ENCODE measurements at places on chromosomes 11 and 22.
A peak's percentile ranks its signal among the peaks of the same experiment; 100 is the strongest.

DNA sequence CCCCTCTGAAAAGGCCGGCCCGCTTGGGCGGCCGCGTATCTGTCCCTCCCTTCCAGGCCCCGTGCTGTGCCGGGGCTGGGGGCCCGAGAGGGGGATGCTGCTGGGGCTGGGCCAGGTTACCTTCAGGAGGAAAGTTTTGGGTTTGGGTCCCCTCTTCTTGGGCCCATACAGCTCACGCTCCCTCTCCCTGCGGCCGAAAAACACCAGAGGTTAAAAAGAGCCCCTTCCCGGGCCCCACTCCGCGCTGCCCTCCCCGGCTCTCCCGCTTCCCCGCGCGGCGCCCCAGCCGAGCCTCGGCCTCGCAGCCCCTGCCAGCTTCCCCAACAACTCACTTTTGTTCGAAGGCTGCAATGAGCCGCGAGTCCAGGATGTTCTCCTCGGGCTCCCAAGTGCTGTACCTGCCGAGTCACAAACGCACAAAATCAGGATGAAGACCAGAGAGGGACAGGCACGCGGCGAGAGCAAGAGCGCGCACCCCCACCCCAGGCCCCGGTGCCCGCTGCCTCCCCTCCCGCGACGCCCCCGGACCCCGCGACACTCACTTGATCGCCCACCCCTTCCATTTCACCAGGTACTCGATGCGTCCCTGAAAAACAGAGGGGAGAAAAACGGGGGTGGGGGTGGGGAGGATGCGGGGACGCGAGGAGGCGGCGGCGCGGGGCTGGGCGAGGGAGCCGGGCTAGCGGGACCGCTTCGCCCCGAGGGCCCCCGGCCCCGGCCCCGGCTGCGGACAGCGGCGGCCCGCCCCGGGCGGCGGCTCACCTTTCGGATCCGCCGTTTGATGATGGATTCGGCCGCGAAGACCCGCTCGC, 450 bp downstream of the CBX6 start:
- peak; percentile 64 for DNase-seq

GRCh38 chr11:133843454-133843987, 1.8 kb downstream of the SPATA19 start:
- no peak for DNase-seq

DNA sequence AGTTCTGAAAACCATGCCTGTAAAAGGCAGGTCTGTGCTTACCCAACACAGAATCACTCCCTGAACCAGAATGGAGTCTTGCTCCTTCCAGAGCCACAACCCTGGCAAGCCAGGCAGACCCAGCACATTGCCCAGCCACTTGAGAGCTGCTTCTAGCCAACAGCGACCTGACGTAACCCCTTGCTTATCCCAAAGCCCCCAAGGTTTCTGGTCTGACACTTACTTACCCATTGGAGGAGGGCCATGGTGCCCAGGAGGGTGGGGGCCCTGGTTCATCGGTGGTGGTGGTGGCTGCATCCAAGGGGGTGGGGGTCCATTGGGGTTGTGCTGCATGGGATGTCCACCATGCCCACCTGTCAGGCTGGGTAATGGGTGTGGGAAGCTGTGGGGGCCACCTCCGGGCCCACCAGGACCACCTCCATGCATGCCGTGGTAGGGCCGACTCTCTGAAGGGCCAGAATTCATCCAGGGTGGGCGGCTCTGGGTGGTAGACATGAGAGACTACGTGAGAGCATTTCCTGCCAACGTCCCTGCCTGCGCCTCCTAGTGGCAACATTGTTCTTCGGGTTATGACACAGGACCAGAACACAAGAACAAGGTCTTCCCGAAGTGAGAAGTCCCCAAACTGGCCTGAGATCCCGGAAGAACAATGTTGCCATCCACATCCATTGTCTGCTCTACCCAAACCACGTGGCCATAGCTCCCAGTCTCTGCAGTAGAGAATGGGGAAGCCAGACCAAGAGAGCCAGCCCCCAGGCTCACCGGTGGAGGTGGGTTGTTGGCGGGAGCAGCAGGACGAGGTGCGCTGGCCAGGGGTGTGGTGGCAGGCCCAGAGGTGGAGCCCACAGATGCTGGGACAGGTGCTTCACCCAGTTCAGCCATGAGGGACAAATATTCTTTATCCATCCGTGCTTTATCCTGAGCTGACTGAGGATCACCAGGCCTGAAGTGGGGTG, 7.8 kb upstream of the PYGM start:
- peak; percentile 84 for DNase-seq

- DNase-seq = no peak
Observed at GRCh38 chr11:9039198-9039597, 35.4 kb upstream of the NRIP3 start.

DNA sequence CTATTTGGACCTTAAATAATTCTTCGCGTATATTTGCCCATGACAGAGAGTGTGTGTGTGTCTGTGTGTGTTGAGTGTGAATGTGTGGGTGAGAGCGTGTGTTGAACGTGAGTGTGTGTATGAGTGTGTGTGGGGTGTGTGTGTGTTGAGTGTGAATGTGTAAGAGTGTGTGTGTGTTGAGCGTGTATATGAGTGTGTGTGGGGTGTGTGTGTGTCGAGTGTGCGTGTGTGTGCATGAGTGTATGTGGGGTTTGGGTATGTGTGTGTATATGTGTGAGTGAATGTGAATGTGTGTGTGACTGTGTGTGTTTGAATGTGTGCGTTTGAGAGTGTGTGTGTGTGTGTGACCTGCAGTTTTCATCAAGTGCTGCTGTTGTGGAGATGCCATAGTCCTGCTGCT, 26.8 kb downstream of the GAL start:
- DNase-seq = no peak

DNA sequence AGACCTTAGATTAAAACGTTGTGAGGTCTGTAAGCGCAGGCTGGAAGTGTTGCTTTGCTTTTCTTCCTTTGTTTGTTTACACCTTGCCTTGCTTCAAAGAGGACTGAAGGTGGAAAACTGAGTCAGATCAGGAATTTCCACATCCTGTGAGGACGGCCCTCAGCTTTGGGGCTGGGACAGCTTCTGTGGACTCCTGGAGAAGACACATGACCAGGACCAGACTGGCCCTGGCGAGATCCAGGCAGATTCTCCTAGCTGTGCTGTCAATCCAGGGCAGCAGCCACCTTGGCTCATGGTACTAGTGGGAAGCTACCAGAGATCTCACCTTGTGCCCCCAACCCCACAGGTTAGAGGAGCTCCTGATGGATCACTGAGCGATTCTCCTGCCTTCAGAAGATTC, 1461.9 kb downstream of the TBC1D22A start:
- DNase-seq = no peak

- no peak for DNase-seq
Observed at GRCh38 chr11:110486156-110486555, 56.4 kb downstream of the FDX1 start.

DNA sequence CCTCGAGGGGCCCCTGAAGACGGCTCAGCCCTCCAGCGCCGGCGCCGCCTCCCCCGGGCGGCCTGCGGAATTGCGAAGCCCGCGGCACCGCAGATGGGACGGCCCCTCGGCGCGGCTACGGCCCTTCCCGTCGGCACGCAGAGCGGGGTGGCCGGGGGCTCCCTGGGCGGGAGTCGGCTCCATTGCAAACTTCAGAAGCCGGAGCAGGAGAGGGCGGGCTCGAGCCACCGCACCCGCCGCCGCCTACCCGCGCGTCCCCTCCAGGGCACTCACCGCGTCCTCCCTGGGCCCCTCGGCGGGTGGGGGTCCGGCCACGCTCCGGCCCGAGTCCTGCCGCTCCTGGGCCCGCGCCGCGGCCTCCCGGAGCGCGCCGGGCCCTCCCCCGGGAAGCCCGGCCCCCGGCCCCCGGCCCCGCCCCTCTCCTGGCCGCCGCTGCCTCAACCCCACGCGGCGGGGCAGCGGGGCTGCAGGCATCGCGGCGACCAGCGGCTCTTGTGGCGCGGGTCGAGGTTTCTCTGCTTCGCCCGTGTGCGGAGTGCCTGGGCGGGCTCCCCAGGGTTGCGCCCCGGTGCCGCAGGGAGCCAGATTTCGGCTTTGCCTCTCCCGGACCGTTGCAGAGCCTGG, at the start of gene PACSIN3:
Gene PACSIN3, minus strand, starts transcription at position 359 of the 624 bp plus-strand sequence. CDS start 3,707 bp downstream, outside the sequence.
- DNase-seq = no peak

DNA sequence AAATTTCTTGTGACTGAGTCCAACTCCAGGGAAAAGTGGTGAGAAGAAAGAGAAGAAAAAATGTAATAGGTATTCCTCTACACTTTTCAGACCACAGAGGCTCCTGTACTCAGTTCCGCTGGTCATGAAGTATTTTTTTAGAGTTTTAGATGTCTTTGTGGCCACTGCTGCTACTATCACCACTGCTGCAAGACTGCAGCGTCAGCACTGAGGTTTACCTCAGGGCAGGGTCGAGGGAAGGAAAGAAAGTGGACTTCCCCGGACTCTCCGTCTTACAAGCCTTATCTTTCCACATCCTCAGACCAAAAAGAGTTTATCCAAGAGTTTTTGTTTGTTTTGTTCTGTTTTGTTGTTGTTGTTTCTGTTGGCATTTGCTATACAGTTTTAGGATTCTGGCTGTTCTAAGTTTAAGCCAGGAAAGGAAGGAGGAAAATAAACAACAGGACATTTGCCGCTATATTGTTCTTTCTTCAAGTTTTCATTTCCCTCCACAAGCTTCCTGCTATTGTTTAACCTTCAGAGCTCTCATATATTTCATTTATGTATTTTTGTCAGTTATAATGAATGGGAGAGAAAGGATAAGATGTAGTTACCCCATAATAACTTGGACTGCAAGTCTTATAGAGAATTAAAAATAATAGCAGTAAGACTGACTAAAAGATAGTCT, 919.3 kb downstream of the NTM start:
- no peak for DNase-seq

DNA sequence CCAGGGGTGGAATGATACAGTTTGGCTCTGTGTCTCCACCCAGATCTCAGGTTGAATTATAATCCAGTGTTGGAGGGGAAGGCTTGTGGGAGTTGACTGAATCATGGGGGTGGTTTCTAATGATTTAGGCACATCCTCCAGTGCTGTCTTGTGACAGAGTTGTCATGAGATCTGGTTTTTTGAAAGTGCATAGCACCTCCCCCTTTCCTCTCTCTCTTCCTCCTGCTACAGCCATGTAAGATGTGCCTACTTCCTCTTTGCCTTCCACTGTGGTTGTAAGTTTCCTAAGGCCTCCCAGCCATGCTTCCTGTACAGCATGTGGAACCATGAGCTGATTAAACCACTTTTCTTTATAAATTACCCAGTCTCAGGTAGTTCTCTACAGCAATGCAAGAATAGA, 45.1 kb downstream of the THAP12 start:
- no peak for DNase-seq

- DNase-seq = no peak
Observed at GRCh38 chr11:35507688-35508087, 17.7 kb downstream of the PAMR1 start.

DNA sequence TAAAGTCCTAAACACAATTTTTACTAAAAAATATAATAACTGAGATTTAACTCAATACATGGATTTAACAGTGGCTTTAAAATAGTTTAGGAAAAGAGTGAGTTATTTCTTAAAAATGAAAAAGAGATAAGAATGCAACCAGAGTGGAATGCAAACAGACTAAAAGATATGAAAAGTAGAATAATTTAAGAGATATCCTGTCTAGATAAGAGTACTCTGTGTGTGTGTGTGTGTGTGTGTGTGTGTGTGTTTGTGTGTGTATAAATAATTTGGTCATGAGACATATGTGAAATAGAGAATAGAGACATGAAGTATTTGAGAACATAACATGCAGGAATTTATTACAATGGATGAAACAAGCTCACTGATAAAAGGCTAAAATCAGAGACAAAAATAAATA, 986.9 kb upstream of the CHORDC1 start:
- DNase-seq = no peak

DNA sequence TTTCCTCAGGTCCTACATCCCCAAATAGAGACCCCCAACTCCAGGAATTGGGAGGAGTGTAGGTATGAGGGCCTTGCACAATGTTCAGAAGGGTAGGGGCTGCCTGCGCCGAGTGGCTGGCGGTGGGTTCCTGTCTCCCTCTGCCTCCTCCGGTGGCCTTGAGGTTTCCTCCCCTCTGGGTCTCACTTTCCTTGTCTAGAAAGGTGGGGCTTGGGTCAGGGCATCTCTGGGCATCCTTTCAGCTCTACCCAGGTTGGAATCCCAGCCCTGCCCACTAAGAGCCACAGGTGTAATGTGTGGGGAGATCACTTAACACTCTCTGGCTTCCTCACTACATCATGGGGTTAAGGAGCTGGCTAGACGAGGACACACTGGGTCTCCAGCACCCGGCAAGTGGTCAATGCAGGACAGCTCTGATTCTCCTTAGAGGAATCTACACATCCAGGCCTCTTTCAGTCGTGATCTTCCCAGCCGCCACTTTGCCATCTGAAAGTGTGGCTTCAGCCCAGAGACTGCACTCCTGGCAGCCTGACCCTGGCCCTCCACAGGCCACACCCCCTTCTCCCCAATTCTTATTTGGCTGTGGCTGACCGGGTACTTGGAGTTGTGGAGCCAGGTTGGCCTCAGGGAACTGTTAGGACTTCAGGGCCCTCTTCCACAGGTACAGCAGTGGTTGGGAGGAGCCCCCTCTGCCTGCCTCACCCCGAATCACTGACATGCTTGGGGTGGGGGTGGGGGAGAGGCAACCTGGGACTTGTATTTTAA, 22.1 kb downstream of the PRDM11 start:
- DNase-seq = no peak

GRCh38 chr11:95991101-95991500, 67.2 kb upstream of the MTMR2 start:
- DNase-seq = no peak

DNA sequence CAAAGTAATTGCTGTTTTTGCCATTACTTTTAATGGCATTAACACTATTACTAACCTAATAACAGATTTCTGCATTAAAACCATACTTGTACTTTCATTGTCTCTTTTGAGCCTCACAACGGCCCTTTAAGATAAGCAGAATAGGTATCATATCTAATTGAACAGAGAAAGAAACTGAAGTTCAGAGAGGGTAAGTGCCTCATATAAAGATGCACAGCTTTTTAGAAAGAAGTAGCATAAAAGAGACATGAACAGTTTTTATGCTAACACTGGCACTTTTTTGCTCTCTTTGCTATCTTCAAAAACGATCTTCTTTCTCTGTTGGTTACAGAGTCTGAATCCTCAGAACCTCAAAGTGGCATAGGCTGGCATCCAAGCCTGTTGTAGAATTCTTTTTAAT, 102.9 kb upstream of the OR5AK2 start:
- no peak for DNase-seq

DNA sequence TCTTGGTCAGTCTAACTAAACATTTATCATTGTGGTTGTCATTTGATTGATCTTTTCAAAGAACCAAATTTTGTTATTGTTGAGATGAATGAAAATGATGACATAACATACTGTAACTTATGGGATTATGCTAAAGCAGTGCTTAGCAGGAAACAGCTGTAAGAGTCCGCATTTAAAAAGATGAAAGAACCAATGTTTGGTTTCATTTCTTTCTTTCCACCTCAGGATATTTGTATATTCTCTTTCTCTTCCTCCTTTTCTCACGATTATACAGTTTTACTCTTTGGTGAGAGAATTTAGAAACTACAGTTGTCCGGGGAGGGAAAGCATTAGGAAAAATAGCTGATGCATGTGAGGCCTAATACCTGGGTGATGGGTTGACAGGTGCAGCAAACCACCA, 23.1 kb downstream of the PIH1D2 start:
- no peak for DNase-seq

- DNase-seq = no peak
Observed at GRCh38 chr11:29773656-29774264, 243.1 kb downstream of the KCNA4 start.

All from thymus (tissue), 14 donors.